ENCODE measurements at places on chromosomes 16 and 17. TPM values are rescaled to one million over a fixed set of nuclear protein-coding genes. Genes with fewer than 3 reads are reported as not detected.

SHCBP1 gene
- total RNA-seq: 3.5 TPM

KRTAP17-1 gene
- total RNA-seq: not detected

MYADML2 gene
- not detected for total RNA-seq

PARD6A gene
- 3.1 TPM for total RNA-seq

C1QTNF8 gene
- total RNA-seq: not detected

TMEM132E gene
- total RNA-seq: 0.08 TPM

PRM2 gene
- total RNA-seq: not detected

USP7 gene
- 236 TPM for total RNA-seq

UTS2R gene
- total RNA-seq: 0.28 TPM

UNC45B gene
- total RNA-seq: 0.78 TPM

NEUROD2 gene
- total RNA-seq: not detected

All from natural killer cell (primary cell).